ENCODE measurements at places on chromosomes 2 and 18.

GRCh38 chr2:172404824-172405223 lies 22.6 kb upstream of the ITGA6 start:
- no peaks in the 10 kb centered on the region for H3K36me3 ChIP-seq
- no peaks in the 10 kb centered on the region for H3K4me1 ChIP-seq
- peaks cover 20% of the 10 kb centered on the region for H3K27me3 ChIP-seq
- no peak overlapping the region for H3K27ac ChIP-seq

GRCh38 chr2:27309651-27310050 lies 1.4 kb upstream of the UCN start:
- DNase-seq: no peak
- H3K27me3 ChIP-seq: peaks cover 41% of the 10 kb centered on the region
- peaks cover 10% of the 10 kb centered on the region for H3K36me3 ChIP-seq
- H3K4me3 ChIP-seq: no peak overlapping the region

DNA sequence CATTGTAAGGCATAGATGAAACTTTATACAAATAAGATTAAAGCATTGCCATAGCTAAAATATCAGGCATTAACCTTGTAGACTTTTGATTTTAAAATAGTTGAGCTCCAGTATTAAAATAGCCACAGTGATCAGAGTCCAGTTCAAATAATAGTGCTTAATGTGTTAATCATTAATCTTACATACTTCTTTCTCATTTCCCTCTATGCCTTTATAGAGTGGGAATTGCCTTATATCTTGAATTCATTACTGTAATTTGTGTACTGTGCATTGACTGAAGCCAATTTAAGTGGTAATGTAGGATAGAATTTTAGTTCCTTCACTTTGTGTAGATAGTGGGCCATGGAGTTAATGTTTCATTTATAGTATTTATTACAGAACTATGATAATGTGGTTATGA lies 549.2 kb upstream of the VWC2L start:
- H3K4me3 ChIP-seq: no peak overlapping the region
- H3K4me1 ChIP-seq: no peaks in the 10 kb centered on the region
- DNase-seq: no peak
- H3K27me3 ChIP-seq: no peaks in the 10 kb centered on the region

DNA sequence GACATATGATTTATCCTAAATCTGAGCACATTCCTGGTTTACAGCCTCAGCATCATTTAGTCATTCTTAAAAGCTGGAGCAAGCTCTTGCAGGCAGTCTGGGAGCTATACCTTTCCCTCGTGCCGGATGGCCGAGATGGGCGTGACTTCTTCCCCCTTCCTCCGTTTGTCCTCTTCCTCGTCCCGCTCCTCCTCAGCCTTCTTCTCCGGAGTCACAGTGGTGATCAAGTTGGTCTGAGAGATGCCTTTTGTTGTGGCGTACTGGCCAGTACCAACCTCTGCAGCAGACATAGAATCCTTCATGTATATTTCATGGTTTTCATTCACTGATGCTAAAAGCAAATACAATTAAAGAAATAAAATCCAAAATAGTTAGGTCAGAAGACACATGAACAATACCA lies 124.1 kb upstream of the ZBTB14 start:
- no peak for DNase-seq
- peaks cover 3% of the 10 kb centered on the region for H3K27me3 ChIP-seq
- no peak overlapping the region for H3K27ac ChIP-seq
- H3K36me3 ChIP-seq: no peaks in the 10 kb centered on the region

GRCh38 chr2:212078103-212078502 lies 460.5 kb downstream of the ERBB4 start:
- no peaks in the 10 kb centered on the region for H3K36me3 ChIP-seq
- no peaks in the 10 kb centered on the region for H3K27me3 ChIP-seq
- no peaks in the 10 kb centered on the region for H3K4me1 ChIP-seq
- DNase-seq: no peak

DNA sequence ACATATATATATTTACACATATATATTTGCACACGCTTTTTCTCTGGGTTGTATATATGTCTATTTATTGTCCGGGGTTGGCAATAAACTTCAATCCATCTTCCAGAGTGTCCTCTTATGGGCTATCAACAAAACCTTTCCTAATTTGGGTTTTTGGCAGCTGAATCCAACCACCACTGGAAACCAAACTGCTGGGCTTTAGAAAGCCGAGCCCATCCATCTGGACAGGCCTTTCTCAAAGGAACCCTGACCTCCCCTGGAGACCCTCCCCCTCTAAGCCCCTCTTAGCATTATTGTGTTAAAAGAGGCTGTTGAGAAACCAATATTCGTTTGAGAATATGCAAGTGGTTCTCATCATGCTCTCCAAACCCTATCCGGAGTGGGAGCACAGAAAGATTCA lies 153.6 kb downstream of the NRP2 start:
- H3K27ac ChIP-seq: no peak overlapping the region
- no peaks in the 10 kb centered on the region for H3K4me1 ChIP-seq
- no peak for DNase-seq
- no peaks in the 10 kb centered on the region for H3K36me3 ChIP-seq
